NCI-H510A (cell line): ENCODE measurements at places on chromosomes 6 and 20.

- DNase-seq = no peak
Measured at GRCh38 chr20:33881989-33882388, 70.8 kb downstream of the CHMP4B start.

DNA sequence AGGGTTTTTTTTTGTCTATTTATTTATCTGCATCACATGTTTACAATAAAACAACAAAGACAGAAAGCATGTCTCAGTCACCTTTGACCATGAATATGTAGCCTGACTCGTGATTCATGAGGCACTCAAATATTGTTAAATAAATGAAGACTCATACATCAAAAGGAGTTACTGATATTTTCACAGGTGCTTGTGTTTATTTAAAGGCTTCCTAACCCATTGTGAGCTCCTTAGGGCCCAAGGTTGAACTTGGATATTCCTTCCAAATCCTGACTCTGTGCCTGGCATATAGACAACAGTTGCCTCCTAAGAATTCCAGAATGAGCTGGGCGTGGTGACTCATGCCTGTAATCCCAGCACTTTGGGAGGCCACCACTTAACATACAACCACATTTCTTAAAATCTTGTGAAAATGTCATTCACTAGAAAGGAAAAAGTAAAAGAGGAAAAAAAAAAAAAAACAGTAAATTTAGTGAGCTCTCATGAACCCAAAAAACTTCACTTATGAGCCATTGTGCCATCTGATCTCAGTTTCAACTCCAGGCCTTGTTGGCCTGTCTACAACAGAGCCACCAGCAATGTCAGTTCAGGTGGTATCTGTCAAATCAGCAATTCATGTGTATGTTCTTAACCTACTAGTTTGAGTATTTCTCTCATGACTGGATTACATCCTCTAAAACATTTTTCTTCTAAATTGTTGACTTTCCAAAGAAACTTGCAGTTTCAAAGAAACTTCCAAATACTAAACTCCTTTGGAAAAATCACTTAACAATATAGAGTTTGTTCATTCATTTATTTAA is 162.7 kb upstream of the MARCKS start:
- DNase-seq = no peak

DNA sequence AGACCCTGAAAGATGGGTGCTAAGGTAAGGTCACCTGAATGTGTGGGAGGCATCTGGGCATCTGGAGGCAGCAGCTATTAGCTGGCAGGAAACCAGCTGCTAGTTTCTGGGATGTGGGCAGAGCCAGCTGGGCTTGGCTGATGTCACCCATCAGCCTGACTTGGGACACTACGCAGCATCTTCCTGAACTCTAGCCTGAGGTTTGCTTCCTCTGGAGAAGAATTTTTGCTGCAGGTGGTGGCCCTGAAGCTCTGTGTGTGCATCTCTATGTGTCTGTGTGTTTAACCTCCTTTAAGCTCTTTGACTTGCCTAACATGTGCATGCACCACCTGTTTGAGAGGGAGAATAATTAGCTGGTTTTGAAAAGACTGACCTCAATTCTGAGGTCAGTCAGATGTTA is 465.1 kb upstream of the CHD6 start:
- DNase-seq = no peak

- no peak for DNase-seq
Measured at GRCh38 chr6:126546541-126547120, 206.7 kb downstream of the CENPW start.

- DNase-seq = no peak
Measured at GRCh38 chr6:35717449-35718374, 19.1 kb upstream of the ARMC12 start.

DNA sequence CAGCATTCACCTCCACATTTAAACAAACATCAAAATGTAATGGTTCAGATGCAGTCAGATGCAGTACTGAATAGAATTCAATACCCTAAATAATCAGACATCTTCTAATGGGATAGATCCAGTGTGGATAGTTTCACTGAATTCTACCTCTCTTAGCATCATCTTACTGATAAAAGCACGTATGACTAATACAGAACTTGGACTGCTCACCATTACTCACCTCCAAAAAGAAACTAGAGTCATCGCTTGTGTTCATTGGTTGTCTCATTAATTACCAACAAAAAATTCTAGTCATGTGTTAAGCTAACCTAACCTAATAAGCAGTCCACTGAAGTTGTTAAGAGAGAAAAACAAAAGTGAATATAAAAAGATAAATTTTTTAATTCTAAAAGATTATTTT is 165.9 kb upstream of the IRAK1BP1 start:
- DNase-seq = no peak

- no peak for DNase-seq
Measured at GRCh38 chr6:63807056-63807455, 171.5 kb downstream of the PHF3 start.

GRCh38 chr6:105872249-105872648 is 213.9 kb upstream of the PRDM1 start:
- no peak for DNase-seq

- no peak for DNase-seq
Measured at GRCh38 chr20:51129147-51129776, 106.4 kb upstream of the KCNG1 start.

- no peak for DNase-seq
Measured at GRCh38 chr6:52976591-52977035, 18.5 kb downstream of the GSTA4 start.

DNA sequence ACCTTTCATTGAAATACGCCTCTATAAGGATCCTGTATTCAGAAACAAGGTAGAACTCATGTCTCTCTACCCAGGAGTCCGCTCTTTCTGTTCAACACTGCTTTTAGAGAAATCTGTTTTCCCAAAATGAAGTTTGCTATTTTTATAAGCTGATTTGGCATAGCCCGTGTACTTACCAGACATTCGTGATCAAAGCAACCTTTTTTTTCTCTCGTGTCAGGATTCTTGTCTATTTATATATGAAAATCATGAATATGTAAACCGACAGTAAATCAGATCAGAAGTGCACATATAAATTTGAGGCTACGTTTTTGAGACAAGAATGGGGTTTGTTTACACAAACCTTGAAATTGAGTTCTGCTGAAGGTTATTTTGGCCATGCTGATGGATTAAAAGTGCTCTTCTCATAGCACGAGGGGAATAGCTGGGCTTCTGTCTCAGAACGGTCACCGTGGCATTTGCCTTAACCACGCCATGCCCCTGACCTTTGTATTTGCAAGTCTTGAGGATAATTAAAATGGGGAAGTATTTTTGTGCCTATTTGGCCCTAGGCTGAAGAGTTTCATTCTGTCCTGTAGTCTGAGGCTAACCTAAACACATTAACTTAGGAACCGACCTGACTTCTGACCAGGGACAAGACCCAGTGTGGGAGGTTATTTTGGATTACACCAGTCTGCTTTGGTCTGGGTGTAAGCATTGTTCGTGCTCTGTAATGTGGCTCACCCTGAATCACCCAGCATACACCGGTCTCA is 118.6 kb downstream of the MAP3K4 start:
- no peak for DNase-seq
